ENCODE measurements at places on chromosomes 7 and 10.

DNA sequence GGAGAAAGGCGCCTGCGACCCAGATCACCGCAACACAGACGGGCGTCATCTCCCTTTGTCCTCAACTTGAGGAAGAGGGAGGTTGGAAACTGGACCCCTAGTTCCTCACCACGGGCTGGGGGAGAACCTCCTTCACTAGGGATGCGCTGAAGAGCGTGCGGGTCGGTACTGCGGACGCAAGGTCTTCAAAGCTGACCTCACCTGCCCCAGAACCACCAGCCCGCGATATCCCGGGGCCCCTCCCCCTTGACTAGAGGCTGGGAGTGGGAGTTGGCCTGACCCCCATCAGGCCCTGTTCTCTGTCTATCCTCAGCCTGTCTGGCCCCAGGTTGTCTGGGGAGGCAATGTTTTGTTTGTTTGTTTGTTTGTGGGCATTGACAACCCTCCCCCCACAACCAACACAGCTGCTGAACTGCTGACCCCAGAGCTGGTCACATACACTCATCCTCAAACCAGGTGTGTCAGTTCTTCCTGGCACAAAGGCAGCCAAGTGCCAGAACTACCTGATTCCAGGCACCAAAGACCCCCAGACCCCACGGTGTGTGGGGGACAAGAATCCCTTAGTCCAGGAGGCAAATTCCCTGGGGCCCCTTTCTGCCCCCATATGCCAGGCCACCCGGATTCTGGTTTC is 2.9 kb downstream of the NPM3 start:
- no peak for DNase-seq

DNA sequence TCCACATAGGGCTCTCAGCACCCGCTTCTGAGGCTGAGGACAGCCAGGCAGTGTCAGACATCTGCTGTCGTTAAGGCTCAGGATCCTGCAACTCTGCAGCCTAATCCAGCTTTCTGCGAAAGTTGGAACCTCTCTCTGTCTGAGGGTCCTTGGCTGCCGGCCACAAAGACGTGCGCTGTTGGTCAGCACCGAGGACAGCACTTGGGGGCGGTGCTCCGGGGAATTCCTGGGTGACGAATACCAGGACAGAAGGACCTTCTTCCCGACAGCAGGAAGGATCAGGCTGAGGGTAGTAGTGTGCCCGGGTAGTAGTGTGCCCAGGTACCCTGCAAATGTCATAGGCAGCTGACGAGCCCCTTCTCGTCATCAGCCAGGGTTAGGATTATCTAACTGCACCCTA is 16.0 kb upstream of the RASGEF1A start:
- DNase-seq = no peak

- no peak for DNase-seq
Observed at GRCh38 chr7:24138343-24138742, 145.6 kb upstream of the NPY start.

DNA sequence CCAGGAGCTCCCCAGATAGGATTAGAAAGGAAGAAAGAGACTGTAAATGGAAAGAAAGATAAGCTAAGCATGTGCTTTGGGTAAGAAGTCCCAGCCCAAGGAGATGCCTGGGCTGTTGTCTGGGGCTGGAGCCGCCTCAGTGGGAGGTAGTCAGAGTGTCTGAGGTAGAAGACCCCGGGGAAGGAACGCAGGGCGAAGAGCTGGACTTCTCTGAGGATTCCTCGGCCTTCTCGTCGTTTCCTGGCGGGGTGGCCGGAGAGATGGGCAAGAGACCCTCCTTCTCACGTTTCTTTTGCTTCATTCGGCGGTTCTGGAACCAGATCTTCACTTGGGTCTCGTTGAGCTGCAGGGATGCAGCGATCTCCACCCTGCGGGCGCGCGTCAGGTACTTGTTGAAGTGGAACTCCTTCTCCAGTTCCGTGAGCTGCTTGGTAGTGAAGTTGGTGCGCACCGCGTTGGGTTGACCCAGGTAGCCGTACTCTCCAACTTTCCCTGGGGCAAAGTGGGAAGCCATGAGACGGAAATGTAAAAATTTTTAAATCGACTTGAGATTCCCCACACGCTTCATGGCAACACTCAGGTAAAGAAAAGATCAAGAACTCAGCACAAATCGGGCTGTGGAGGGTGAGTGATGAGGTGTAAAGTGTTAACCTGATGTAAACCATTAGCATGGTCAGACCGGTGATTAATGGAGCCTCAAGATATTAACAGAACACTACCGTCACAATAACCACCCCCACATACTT is 1.3 kb downstream of the HOXA1 start:
- DNase-seq = no peak

DNA sequence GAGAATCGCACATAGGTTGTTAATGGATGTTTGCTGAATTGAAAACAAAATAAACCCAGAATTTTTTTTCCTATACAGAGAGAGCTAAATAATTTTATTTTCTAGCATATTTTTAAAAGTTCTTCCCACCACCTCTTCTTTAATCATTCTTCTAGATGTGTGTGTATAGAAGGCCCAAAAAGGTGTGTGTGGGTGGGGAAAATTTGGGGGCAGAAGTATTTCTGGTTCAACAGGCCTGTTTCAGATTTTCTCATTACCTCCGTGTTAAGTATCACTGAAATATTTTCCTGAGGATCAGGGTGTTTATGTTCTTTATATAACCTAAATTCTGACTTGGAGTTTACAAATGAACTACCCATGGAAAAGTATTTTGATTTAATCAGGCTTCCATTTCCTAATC is 144.2 kb upstream of the ZNF804B start:
- no peak for DNase-seq

- DNase-seq = no peak
Observed at GRCh38 chr10:17113889-17114540, 15.6 kb downstream of the CUBN start.

DNA sequence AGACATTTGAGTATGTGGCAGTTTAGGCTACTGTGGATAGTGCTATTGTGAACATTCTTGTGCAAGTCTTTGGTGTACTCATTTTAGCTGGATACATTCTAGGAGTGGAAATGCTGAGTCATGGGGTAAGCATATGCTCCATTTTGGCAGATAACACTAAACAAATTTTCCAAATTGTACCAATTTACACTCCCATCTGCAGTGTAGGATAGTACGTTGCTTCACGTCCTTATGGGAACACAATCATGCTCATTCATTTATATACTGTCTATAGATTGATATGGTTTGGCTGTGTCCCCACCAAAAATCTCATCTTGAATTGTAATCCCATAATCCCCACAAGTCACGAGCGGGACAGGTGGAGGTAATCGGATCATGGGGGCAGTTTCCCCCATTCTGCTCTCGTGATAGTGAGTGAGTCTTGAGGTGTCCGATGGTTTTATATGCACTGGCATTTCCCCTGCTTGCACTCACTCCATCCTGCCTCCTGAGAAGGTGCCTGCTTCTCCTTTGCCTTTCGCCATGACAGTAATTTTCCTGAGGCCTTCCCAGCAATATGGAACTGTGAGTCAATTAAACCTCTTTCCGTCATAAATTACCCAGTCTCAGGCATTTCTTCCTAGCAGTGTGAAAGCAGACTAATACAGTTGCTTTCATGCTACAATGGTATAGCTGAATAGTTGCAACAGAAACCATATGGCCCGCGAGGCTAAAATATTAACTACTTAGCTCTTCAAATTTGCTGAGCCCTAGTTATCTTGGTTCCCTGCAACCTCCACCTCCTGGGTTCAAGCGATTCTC is 25.6 kb downstream of the RNF216 start:
- DNase-seq = no peak

- DNase-seq = no peak
Observed at GRCh38 chr7:5754981-5755599, 26.4 kb downstream of the RNF216 start.

DNA sequence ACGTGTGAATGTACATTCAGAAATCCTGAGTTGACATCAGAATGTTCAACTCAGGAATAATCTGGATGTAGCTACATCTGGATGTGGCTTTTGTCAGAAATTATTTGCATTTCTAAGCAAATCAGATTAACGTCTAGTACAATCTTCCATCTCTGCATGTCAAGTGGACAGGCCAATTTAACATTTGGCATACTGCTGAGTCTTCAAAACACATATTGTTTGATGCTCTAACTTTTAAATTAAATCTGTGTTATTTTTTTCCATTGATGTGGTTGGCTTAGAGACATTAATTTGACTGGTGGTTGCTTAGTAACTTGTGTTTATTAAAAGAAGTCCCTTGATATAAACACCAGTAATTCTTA is 3.4 kb downstream of the STAMBPL1 start:
- DNase-seq = no peak

- DNase-seq = no peak
Observed at GRCh38 chr10:103429647-103430046, 22.5 kb downstream of the CALHM2 start.

DNA sequence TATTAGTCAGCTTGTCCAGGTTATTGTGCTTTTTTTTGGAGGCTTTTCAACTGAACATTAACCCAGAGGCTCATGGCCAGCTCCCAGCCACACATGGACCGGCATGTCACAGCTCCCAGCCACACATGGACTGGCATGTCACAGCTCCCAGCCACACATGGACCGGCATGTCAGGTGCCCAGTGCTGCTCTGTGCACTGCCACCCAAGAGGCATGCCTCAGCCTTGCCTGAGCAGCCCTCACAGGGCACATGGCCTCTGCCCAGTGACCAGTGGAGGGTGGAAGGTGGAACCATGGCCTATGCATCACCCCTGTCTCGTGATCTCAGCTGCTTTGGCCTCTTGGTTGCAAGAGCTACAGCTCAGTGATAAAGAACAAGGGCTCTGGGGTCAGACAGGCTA is 119.8 kb downstream of the OAT start:
- no peak for DNase-seq

DNA sequence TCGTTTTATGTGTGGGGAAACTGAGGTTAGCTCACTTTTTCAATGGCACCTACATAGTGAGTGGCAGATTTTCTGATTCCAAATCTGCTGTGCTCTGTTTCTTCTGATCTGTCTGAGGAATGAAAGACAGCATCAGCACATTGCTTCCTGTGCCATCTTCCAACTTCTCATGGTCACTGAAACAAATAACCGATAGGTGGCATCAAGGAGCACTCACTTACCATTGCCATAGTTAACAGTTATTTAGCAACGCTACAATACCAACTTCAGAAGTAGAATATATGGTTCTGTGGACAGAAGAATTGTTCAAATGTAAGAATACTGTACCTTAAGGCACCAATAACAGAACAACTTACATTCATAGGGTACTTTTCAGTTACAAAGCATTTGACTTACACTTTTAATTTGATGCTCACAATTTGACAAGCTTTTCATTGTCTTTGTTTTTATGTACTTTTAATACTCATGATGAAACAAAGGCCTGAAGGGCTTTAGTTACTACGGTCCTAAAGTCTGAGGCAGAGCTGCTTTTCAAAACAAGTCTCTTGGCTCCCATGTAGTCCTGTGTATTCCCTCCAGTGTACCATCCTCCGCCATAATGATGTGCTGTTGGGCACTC is 228.9 kb upstream of the TCF7L2 start:
- no peak for DNase-seq

- DNase-seq = no peak
Observed at GRCh38 chr7:75809396-75809795, 4.2 kb downstream of the CCL24 start.

GRCh38 chr7:111012799-111013675 is 77.9 kb upstream of the LRRN3 start:
- peak; percentile 22 for DNase-seq

GRCh38 chr7:4738711-4739527 is 36.5 kb upstream of the AP5Z1 start:
- DNase-seq = no peak

- DNase-seq = no peak
Observed at GRCh38 chr10:761376-761775, 71.9 kb upstream of the DIP2C start.

GRCh38 chr10:69088471-69088769 is 517 bp downstream of the SRGN start:
- DNase-seq = no peak

DNA sequence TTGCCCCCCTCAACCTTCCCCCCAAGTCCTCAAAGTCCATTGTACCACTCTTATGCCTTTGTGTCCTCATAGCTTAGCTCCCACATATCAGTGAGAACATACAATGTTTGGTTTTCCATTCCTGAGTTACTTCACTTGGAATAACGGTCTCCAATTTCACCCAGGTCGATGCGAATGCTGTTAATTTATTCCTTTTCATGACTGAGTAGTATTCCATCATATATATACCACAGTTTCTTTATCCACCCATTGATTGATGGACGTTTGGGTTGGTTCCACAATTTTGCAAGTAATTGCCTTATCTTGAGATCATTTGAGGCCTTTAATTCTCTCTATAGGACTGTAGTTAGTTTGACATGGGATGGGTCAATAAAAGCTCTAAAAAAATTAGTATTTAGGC is 124.7 kb downstream of the ARL4A start:
- no peak for DNase-seq

DNA sequence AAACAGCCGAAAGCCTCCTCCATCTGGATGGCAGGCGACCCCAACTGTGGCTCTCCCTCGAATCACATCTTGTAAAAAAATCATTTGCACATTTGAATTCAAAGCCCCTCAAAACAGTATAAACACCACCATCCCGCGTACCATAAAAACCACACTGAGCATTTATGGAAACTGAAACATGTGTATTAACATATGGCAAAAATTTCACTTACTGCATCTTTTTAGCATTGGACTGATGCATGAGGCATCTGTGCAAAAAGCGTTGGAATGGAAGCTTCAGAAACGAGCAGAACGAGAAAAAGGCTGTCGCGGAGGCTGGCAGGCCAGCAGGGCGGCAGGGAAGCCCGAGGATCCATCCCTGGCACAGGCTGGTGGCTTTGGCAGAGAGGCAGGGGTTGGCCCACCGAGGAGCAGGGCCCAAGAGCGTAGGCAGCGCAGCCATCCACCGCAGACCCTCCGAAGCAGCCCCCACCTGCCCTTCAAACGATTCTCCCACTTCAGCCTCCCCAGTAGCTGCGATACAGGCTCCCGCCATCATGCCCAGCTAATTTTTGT is 39.3 kb upstream of the CUX1 start:
- no peak for DNase-seq

GRCh38 chr7:37956791-37957190 is 36.4 kb downstream of the EPDR1 start:
- DNase-seq = no peak

- DNase-seq = no peak
Observed at GRCh38 chr10:33001908-33002492, 44.0 kb upstream of the ITGB1 start.

GRCh38 chr10:28169525-28169924 is 133.3 kb downstream of the MPP7 start:
- DNase-seq = no peak

GRCh38 chr10:101130984-101131961 is at the start of gene TLX1:
Gene TLX1, plus strand, starts transcription at chr10:101131300. Its CDS starts 242 bp downstream, at chr10:101131542.
- no peak for DNase-seq

GRCh38 chr10:7491949-7492659 is 81.3 kb upstream of the SFMBT2 start:
- no peak for DNase-seq

- no peak for DNase-seq
Observed at GRCh38 chr7:5248201-5248885, 34.4 kb upstream of the SLC29A4 start.

GRCh38 chr7:150406567-150407421 is 27.7 kb downstream of the ZNF775 start:
- DNase-seq = no peak
